GOT3 (cell line): ENCODE measurements at places on chromosomes 13 and 19.

DNA sequence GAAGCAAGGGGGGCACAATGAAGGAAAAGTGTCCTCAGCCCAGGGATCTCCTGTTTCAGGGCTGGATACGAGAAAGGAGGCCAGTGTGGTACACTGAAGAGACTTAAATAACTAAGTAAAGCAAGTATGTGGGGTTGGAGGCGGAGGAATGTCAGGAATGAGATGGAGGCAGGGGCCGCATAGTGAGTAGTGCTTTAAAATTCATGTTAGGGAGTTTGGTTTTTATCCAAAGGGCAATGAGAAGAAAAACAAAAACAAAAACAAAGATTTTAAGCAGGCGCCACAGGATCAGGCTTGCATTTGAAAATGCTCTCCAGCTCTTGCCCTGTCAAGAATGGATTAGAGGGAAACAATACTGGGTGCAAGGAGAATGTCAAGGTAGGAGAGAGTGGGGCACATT, 273.4 kb downstream of the DCLK1 start:
- no peak for DNase-seq

DNA sequence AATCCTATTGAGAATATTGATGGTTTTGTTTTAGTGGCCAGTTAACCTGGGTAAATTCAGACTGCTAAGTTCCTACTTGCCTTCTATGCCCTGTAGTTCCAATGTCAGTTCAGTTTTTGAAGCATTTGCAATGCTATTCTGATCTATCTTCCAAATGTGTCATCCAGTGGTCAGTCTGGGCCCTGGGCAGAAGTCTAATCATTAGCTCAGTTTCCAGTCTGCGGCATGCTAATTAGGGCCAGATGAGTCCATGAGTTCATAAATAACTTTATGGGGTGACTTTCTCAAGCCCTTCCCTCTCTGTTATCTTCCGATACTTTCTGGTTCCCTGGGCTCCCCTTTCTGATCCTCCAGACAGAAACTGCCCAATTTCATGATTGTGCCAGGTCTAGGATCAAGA, 32.7 kb downstream of the FAM187B start:
- DNase-seq = no peak

DNA sequence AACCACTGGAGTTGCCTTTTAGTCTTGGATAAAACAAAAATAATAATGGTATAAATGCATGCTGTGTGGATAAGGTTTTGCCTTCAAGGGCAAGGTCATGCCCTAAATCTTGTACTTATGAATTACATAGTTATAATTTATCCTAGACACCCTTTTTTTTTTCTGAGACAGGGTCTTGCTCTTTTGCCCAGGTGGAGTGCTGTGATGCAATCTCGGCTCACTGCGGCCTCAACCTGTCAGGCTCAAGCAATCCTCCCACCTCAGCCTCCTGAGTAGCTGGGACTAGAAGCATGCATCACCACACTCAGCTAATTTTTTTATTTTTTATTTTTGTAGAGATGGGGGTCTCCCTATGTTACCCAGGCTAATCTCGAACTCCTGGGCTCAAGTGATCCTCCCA, 7.7 kb upstream of the DACT3 start:
- no peak for DNase-seq

DNA sequence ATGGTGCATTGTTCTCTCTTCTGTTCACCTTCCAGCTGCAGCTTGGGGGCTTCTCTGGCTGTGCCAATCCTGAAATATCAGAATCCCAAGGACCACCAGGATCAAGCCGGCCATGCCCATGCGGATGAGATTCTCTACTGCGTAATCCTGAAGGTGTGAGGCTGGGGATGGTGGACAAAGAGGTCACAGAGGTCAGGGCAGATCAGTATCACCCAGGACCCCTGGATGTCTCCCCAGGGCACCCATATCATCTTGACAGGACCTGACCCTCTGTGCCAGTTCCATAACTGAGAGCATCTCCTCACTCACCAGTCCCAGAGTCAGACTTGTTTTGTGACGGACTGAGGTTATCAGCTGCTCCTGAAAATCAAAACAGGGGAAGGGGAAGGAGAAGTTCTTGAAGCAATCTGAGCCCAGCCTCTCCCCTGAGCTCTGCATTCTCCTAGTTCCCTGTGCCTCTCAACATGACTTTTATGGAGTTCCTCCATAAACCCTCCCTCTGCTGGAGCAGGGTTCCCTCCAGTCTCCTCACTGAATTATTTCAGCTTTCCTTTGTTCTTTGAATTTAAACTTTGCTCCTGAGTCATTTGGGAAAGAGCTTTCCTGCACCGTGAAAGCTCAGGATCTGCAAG, 5.5 kb downstream of the LILRA5 start:
- DNase-seq = no peak

DNA sequence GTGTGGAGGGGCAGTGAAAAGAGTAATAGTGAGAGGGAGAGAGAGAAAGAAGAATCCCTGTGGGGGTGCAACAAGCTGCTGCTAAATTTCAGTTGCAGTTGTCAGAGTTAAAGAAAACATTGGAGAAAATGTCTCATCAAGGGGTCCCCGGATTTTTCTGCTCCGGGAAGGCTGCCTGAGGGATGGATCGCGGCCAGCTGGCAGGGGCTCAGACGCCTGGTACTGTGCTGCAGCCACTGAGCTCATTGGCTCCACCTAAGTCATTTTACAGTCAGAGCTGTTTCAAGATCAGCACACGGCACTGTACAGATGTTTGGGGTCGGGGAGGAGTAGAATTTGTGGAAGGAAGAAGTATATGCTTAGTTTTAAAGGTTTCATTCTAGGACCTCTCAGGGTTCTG, 106.2 kb downstream of the SHISA2 start:
- DNase-seq = no peak

DNA sequence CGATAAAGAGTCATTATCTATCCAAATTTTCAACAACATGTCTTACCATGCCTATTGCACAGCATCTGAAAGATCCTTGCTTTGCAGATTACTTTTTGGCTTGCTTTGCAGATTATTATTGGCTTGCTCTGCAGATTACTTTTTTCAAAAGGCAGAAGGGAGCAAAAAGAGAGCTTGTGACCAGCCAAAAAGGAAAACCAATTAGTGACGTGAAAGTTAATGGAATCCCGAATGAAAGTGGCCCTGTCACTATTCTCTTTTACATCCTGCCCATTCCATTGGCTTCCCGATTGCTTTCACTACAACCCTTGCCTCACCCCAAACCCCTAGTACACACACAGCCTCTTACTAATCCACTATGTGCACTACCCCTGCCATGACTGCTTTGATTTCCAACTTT, 81.3 kb downstream of the LHFPL6 start:
- DNase-seq = no peak

GRCh38 chr13:21685485-21686064, 14.7 kb downstream of the FGF9 start:
- DNase-seq = no peak

- DNase-seq = no peak
Measured at GRCh38 chr13:24127116-24127631, 33.3 kb upstream of the SPATA13 start.

- no peak for DNase-seq
Measured at GRCh38 chr13:112683581-112683980, 6.3 kb upstream of the ATP11A start.

GRCh38 chr13:42041684-42042035, 6.8 kb upstream of the DGKH start:
- no peak for DNase-seq

GRCh38 chr13:42553098-42554046, 20.6 kb upstream of the TNFSF11 start:
- DNase-seq = no peak

GRCh38 chr13:74683411-74683810, 549.2 kb upstream of the KLF12 start:
- DNase-seq = no peak

- DNase-seq = no peak
Measured at GRCh38 chr13:32086791-32087441, 55.3 kb downstream of the FRY start.

- no peak for DNase-seq
Measured at GRCh38 chr13:61830475-61830874, 414.8 kb upstream of the PCDH20 start.

DNA sequence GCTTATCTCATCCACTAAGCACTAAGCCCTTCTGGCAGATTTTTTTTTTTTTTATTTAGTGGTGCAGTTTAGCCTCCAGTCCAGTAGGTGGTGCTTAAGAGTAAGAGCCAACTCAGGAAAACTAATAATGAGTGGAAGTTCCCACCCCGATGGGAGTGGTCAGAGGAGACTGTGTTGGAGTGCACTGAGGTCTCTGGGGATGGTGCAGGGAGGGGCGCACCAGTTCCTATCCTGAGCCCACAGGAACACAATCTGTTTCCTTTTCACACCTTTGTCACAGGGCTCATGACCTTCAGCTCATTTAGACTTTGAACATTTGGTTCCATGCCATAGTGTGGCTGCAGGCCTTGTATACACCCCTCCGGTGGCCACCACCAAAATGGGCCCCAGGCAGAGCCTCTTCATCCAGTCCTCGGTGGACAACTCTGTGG, 367.4 kb downstream of the SPRY2 start:
- DNase-seq = no peak

DNA sequence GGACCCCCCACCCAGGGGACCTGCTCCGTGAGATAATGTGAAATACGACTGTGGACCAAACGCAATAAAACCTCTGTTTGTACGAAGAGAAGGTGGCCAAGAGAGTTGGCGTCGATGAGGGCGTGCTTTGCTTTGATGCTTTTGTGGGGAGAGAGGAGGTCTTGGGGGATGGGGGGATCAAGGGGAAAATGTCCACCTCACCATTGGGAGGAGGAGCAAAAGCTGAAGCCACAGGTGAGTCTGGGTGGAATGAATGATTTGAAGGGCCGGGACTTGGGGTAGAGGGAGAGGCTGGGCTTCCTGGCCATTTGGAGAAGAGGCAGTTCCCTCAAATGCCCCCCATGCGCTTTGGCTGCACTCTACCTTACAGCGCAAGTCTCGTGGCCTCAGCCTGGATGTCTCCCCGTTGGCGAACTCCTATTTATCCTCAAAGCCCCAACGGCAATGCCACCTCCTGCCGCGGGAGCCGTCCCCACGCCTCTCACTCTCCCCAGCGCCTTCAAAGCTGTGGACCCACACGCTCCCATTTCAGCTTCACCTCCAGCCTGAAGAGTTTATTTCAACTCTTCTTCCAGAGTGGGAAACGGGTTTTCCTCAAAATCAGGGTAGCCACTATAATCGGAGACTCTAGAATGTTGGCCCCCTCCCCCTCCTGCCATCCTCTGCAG, 795 bp upstream of the ABCA7 start:
- no peak for DNase-seq

DNA sequence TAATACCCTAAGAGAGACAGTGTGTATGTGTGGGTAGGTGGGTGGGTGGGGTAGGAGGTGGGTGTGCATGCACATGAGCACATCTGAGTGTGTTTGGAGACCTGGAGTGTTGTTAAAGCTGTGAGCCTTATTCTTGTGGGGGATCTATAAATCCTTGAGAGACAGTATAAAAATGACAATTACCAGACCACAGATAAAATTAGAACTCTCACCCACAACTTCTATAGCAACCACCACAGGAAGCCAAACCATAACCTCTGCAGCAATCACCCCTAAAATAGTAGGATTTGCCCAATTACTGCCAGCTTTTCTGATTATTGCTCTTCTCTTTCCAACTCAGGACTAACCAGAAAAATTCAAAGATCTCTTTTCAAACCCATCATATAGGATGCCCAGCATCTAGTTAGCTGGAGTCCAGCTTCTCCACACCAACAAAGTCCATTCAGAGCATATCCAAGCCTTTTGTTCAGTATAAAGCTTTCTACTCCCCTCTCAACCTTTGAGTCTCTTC, 93.4 kb upstream of the SLITRK1 start:
- DNase-seq = no peak

GRCh38 chr19:1069009-1069779, 2.2 kb downstream of the ARHGAP45 start:
- no peak for DNase-seq

GRCh38 chr13:59236944-59237343, 926.8 kb downstream of the DIAPH3 start:
- DNase-seq = no peak

DNA sequence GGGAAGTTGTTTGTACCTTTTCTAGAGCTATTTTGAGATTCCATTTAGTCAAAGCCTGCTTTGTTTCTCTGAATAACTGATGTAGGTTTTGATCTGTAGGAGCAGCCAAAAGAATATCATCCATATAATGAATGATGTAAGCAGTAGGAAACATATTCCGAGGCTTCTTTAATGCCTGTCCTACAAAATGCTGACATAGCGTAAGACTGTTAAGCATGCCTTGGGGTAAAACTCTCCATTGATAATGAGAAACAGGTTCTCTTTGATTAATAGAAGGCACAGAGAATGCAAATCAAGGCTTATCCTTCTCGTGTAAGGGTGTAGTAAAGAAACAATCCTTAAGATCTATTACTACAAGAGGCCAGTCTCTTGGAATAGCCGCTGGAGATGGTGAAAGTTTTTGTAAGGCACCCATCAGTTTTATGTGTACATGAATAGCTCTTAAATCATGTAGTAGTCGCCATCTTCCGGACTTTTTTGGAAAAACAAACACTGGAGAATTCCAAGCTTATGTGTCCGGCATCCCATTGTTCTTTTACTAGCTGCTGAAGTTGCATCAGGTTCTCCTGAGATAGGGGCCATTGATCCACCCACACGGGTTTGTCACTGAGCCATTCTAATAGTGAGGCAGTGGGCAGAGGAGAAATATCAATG, 13.5 kb downstream of the FPR3 start:
- no peak for DNase-seq

GRCh38 chr13:39023761-39024160, 14.1 kb downstream of the PROSER1 start:
- DNase-seq = no peak

GRCh38 chr19:39187552-39187943, 9.2 kb upstream of the NCCRP1 start:
- no peak for DNase-seq

GRCh38 chr19:2049741-2050348, 1.2 kb downstream of the MKNK2 start:
- DNase-seq = no peak

GRCh38 chr19:8926341-8926740, 83.9 kb downstream of the MUC16 start:
- DNase-seq = no peak

DNA sequence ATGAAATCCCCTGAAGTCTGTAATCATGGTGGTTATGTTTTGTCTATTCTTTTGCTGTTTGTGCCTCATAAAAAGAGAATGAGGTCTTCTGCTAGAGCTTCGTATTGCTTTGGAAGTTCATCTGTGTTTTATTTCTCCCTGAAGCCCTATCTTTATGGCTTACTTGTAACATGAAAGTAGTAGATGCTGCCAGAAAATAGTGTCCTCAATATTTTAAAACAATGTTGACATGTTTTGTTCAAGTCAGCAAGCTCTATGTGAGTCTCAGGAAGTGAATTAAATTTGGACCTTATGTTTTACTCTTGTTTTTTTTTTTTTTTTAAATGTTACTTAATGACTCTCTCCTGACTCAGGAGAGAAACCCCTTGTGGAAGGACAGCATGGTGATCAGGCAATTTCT, 130.5 kb downstream of the B3GLCT start:
- no peak for DNase-seq

- no peak for DNase-seq
Measured at GRCh38 chr13:101655435-101655834, 203.0 kb downstream of the ITGBL1 start.
